AG04449 (cell line): ENCODE measurements at places on chromosomes 3 and 15.

GRCh38 chr15:63856711-63857460, 23.1 kb upstream of the HERC1 start:
- DNase-seq, result no peak

DNA sequence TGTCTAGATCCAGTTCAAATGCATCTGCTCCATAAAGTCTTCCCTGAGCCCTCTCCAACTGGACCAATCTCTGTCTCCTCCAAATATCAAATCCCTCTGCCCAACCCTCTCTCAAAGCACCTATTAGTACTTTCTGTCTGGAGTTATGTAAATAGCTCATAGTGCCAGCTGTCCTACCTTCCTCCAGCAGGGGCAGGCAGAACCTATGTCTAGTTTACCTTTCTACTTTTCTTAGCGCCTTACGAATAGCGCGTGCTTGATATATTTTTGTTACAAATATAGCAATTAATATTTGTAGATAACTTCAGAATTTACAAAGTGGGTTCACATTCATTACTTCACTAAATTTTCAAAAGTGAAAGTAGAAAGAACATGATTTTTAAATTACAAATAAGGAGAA, 14.0 kb upstream of the CCDC80 start:
- DNase-seq, result no peak

- DNase-seq, result no peak
These were observed 1.1 kb downstream of the KLHL6 start for GRCh38 chr3:183554377-183554776.

DNA sequence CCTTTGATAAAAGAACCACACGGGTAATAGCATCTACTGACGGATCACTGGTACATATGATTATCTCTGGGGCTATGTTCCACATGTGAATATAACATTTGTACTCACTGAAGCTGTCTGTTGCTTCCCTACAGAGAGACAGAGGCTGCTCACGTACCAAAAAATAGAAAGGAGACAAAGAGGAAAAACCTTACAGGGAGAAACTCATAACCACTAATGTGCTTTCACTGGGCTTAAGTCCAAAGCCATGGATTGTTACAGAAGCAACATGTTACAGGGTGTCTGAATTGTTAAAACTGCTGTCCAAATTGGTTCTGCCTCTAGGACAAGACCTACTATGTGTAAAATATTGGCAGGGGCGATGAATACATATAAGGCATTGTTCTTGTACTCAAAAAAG, 311.9 kb downstream of the FOXP1 start:
- no peak for DNase-seq

DNA sequence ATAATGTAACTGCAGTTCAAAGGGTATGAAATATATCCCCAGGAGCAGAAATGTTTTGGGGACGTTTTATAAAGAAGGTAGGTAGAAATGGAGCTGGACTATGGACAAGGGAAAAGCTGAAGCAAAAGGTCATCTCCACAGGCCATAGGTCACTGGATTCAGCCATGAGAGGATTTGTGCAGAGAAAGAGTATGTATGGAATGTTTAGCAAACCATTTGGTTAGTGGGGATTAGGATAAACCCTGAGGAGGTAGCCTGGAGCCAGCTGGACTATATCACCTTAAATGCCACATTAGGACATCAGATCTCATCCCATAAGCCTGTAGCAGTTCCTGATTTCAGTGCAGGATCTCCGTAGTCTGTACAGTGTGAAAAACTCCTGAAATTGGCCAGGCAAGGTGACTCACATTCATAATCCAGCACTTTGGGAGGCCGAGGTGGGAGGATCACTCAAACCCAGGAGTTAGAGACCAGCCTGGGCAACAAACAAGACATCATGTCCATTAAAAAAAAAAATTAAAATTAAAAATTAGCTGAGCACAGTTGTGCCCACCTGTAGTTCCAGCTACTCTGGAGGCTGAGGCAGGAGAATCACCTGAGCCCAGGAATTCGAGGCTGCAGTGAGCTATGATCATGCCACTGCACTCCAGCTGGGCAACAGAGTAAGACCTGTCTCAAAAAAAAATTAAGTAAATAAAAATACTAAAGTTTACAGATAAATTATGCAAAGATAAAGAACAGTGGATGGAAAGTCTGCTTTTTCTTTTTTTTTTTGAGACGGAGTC, 4.7 kb downstream of the IP6K1 start:
- no peak for DNase-seq

DNA sequence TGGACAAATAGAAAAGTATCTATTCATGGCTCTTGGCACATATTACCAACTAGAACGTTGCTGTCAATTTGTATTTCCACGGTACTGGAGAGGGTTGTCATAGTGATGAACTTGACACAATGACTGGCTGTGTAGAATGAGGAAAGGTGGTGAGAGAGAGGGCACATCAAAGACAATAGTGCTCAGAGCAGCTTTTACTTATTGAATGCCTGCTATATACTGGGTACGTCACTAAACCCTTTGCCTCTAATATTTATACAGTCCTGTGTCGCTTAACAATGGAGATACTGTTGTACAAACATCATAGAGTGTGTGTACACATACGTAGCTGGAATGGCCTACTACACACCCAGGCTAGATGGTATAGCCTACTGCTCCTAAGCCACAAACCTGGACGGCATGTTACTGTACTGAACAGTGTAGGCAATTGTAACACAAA, 8.3 kb downstream of the TMPRSS7 start:
- no peak for DNase-seq

- DNase-seq, result no peak
These were observed 427.5 kb upstream of the ALCAM start for GRCh38 chr3:104939196-104939595.

DNA sequence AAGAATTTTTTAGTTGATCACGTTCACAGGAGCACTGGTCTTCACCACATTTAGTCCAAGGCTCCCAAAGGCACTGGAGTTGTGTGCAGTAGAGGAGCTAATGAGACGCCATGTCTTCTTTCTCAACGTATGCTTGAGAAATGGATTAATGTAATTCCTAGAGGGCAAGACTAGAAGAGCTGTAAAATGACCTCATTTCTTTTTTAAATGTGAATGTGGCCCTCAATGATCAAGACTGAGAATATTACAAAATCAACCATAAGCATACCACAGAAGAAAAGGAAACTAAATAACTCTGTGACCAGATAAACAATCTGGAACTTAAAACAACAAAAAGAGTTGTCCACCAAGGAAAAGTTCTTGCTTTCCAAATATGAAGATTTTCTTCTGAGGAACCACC, 112.1 kb upstream of the THBS1 start:
- DNase-seq, result no peak

- DNase-seq, result no peak
These were observed 8.2 kb downstream of the RBPMS2 start for GRCh38 chr15:64767203-64767602.

DNA sequence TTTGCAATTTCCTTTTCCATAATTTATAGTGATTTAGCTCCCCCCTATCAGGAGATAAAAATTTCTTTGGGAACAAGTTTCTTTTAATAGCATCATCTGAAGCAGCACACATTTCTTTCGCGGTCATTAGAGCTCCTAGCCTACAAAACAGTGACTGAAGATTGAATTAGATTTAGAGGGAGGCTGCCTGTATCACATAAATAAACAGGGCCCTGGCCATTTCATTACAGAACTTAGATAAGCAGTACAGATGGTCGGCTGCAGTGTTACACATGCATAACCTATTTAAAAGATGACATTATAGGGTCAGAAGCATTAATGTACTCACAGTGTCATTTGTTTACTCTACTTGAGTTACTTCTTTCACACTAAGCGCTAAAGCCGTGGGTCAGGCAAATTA, 81.4 kb upstream of the SLC25A26 start:
- DNase-seq, result no peak

DNA sequence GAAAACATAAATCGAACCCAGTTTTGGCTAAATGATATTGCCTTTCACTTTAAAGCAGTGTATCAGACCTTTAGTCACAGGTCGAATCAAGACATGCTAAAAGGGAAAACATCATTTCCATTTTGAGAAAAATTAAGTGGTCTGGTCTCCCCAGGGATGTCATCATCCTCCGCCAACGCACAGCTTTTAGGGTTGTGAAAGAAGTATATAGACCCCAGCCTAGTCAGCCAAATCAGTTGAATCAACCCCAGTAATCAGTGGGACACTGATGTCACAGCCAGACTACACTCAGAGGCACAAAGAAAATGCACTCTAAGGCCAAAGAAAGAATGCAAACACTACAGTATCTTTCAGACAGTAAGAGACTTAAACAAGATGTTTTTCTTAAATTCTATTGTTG, 187.4 kb downstream of the ZIC4 start:
- DNase-seq, result no peak

GRCh38 chr3:112339134-112339533, 6.2 kb downstream of the CD200 start:
- no peak for DNase-seq

GRCh38 chr3:119243712-119244111, 3.0 kb upstream of the B4GALT4 start:
- DNase-seq, result no peak
